ENCODE measurements at places on chromosomes 13 and 19.

GRCh38 chr19:49677901-49678674, 1.0 kb downstream of the PRMT1 start:
- peak; percentile 71 for DNase-seq

DNA sequence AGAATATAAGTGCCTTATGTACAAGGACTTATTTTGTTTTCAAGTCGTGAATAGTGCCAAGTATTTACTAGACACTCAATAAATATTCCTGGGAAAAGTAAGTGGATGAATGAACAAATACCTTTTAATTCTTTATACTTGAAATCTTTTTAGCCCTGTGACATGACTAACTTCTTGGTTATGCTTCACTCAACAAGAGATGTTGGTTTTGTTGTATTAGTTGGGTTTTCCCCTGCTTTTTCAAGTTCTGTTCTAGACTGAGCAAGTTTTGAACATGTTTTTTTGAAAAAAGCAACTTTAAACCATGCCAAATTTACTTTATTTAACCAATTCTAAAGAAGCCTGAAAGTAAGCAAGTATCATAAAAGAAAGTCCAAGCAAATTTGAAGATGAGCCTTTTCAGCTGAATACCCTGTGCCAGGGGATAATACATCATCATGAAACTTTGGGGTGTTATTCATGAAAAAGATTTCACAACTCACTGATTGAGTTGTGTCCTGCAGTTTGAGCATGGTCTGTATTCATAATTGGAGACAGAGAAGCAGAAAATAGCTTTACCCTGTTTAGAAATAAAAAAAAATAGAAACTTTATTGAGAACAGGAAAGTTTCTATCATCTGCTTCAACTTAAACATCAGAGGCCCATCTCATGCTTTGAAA, 11.1 kb downstream of the LMO7 start:
- no peak for DNase-seq

- no peak for DNase-seq
Observed at GRCh38 chr19:56547535-56547934, 8.8 kb downstream of the ZFP28 start.

DNA sequence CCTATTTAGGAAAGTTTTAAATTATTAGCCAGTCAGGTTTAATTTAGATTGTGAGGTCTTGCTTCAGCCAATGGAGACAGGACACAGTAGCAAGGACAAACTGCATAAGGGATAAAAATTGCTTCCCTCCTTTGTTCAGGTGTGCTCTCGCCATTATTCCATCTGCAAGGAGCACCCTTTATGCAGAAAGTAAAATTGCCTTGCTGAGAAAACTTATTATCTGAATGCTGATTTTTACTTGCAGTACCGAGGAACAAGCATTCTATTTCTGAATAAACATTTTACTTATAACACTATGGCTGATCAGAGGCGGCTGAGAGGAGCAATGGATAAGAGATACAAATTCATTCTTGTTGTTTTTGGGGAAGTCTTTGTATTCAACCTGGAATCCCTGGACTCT, 8.0 kb downstream of the CYP4F22 start:
- DNase-seq, result no peak

DNA sequence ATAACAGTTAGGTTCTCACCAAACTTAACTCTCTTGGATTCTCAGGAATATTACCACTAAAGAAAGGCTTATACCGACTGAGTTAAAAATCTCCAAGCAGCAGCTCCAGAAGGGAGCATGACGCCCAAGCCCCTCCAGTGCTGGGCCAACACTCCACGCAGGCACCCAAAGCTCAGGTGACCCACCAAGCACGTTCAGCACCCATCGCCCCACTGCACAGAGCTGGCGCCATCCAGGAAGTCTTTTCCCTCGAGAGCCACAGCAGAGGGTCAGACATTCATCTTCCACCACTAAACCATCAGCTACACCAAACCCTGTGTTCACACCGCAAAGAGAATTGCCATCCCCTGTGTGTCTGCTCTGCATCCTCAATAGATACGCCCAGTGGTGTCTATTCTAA, 65.7 kb downstream of the SOX1 start:
- no peak for DNase-seq

GRCh38 chr19:7507884-7508283, 8.0 kb upstream of the ZNF358 start:
- peak; percentile 91 for DNase-seq

DNA sequence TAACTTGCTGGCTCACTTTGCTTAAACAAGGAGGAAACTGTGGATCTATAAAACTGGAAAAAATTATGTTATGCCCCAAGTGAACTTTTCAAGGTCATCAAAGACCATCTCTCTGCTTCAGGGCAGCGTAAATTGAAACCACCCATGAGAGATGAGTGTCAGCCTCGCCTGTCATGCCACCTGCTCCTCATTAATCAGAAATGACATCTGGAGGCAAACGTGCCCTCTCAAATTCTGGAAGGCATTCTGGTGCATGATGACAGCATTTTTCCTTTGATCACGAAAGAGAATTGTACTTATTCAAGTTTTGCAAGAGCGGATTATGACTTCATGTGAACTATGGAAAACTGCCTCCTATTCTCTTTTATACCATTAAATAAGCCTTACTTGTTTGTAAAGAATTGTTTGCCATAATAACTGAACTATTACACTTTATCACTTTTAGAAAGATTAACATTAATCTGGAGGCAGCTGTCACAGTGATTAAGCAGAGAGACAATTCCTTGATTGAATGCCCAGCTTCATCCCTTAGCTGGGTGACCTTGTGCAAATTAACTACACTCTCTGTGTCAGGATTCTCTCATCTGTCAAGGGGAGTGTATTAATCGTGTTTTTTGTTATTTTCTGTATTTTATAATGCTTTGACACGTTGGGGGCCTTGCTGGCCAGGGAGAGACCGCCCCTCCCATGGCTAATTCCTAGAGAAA, 17.0 kb upstream of the SACS start:
- peak; percentile 74 for DNase-seq

DNA sequence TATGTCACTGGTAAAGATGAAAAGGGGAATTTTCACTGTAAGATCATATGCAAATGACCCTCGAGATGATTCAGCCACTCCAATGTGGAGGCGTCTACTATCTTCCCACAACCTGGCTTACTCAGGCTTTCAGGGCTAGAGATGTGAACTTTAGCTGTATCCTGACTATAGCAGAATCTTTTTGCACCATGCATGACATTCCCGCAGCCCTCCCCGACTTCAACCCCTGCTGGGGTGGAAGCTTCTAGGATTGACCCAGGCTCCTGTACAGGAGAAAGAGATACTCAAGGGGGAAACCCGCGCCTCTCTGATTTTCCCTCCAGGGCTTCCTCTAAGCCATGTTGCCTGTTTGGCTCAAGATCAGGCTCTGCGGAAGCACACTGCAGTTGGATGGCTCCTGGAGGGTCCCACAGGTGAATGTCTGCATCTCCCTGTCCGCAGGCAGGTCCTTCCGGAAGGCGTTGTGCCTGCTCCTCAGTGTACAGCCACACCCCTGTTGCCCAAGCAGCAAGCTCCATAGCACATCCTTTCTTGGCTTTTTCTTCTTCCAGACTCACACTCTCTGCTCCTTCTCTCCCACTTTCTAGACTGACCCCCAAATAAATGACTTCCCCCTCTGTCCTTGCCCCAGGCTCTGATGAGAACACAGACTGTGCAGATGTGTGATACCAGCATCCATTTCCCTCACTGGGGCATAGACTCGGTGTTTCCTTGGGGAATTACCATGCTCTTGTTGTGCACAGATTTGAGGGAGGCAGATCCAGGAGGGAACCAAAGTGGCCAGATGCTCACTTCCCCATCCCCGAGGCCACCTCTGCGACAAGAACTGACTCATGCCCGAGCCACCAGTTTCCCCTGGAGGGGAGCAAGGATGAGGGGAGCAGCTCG, 29.1 kb upstream of the POP4 start:
- DNase-seq, result peak; percentile 67

DNA sequence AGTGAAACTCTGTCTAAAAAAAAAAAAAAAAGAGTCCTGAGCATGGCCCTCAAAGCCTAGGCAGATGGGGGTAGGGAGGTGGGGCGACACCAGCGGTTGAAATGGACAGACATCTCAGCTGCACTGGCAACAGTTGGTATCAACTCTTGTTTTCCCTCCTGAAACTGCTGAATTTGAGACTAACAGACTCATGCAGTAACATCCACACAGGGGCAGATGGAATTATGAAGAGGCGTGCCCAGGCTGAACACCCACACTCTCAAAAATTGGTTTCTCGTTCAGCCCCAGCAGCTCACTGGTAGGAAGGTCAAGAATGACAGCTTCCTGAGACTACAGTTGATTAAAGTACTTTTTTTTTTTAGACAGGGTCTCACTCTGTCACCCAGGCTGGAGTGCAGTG, 24.1 kb downstream of the PBX4 start:
- DNase-seq, result no peak

DNA sequence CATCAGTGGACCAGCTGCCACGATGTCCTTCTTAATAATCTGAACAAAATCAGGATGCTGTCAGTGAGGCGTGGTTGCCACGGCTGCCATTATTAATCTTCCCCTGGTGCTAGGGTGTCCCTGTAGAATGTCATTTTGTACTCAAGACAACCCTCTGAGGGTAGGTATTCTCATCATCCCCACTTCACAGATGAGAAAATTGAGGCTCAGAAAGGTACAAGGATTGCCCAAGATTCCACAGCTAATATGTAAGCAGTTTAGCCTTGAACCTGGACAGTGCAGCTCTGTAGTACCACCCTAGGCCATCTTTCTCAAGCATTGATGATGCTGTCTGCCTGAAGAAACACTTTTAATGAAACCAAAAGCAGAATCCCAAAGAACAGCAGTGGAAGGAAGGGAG, 8.1 kb downstream of the PPP2R1A start:
- DNase-seq, result no peak

DNA sequence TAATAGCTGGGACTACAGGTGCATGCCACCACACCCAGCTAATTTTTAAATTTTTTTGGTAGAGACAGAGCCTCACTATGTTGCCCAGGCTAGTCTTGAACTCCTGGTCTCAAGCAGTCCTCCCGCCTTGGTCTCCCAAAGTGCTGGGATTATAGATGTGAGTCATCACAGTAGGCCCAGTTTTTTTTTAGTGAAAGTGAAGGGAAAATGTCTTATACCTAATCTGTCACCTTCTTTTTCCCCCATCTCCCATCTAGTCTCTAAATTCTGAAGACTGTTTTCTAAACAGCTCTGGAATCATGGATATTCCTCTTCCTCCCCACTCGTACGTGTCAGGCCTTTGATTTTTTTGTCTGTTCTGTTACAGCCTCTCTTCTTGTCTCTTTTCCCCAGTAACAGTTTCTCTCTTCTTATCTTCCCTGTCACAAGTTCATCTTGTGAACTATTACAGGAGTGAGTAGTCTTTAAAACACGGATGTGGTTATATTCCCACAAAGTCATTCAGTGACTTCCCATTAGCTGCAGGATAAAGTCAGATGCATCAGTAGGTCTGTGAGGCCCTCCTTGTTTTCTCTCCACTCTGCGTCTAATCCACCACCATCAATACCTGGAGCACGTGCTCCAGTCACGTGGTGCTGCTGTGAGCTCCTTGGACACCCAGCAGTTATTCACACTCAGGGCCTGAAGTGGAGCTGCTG, 2.9 kb downstream of the CDC16 start:
- DNase-seq, result no peak

DNA sequence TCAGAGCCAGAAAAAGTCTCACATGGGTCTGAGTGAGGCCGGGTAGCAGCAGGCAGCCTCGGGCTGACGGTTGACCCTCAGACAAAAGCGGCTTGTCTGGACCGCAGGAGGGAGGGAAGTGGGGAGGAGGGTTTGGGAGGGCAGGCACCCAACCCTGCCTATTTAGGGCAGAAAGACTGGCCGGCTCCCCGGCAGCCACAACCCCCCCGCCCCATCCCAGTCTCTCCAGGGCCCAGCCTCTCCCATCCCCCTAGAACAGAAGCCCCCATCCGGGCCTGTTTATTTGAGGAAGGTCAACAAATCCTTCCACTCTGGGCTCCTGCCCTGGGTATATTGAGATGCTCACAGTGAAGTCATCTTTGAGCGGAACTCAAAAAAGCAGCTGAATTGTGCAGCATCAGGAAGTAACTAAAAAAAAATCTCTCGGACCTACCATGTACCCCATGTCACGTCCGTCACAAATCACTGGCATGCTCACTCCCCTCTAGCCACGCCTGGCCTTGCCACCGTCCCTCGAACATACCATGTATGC, 6.3 kb downstream of the DACT3 start:
- no peak for DNase-seq

DNA sequence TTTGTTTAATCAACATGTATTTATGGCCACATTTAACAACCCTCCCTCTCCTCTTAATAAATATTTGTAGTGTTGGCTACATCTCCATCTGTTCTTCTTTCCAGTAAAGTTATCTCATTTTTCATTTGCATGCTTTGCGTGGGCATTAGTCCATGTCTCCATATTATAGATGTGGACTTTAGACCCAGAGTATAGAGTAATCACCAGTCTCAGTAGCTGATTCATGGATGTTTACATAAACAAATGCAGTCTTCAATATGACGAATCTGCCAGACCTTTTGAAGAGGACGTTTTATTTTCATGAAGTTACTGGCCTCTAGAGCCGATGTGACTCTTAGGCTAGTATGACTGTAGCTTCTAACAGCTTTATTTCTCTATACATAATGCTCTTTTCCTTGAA, 1546.2 kb downstream of the OLFM4 start:
- DNase-seq, result no peak

- DNase-seq, result no peak
Observed at GRCh38 chr19:44894052-44894400, 3.0 kb downstream of the TOMM40 start.

DNA sequence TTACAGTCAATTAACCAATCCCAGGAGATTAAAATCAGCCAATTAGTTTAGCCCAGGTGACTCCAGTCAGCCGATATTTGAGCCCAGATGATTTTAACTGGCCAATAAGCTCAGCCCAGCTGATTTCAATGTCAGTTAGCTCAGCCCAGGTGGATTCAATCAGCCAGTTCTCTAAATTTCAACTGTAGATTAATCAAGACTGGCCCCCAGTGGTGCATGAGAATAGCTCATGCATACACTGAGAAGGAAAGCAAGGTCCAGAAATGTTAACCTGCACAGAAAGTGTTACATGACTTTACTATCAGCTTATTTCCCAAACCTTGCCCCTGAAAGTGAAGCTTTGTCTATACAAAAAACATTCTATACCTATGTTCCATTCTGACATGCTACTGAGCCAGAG, 55.4 kb upstream of the ZNF724 start:
- no peak for DNase-seq

DNA sequence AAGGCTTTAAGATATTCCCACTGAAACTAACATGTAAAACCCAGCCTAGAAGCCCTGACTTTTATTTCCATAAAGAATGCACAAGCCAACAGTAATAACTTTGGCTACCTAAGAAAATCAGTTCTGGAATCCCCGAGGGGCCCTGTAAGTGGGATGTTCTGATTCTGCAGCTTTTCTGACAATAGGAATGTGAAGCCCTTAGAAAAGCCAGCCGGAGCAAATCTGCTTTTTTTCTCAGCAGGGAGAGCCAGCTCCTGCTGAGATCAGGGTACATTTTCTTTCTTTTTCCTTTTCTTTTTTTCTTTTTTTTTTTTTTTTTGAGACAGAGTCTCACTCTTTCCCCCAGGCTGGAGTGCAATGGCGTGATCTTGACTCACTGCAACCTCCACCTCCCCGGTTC, 8.0 kb upstream of the GARRE1 start:
- no peak for DNase-seq
